Stimulated activated CD8-positive, alpha-beta memory T cell treated with anti-CD3 and anti-CD28 coated beads, Interleukin-2, amount 100 ng/mL, for 1 hour (primary cell): ENCODE measurements at places on chromosomes 1 and 21.

DNA sequence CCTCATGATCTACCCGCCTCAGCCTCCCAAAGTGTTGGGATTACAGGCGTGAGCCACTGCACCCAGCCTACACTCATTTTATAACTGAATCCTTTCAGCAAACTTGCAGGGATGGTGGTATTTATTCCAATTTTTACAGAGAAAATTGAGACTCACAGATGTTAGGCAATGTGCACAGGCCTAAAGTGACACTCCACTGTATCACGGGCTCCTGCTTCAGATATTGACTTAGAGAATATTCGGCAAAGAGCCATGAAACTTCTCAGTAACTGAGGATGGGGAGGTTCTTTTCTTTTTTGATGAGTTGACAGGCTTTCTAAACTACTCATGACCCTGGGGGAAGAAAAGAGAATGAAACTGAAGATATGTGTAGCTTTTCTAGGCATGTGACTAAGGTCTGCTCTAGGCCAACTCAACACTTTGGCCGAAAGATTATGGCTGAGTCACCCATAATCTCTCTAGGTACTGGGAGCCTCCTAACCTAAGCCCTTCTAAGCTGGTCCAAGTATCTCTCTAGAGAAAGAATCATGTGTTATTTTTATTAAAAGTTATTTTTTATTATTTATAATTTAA lies 19.9 kb upstream of the PTCH2 start:
- no peak for DNase-seq

- no peak for DNase-seq
These were observed 47.5 kb downstream of the HSF2BP start for GRCh38 chr21:43611598-43612369.

- peak; percentile 33 for DNase-seq
These were observed 6.3 kb downstream of the TMEM234 start for GRCh38 chr1:32215629-32216480.

DNA sequence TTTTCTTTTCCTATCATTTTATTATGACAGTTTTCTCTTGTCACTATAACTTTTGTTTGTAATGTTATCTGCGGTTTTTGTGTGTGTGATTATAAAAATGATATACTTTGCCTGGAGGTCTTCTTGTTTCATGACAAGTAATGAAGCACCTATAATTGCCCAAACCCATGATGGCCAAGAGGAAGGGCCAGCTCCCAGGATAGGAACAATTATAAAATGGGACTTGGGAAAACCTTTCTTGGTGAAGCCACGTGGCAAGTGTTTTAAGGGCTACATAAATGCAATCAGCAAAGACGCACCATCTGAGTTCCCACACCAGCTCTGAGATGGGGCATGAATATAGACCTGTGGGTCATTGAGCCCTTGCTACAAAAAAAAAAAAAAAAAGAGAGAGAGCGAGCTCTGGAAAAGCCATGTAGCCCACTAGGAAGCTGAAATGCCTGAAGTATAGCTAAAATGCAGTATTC lies 462.6 kb upstream of the RUNX1 start:
- DNase-seq, result no peak

DNA sequence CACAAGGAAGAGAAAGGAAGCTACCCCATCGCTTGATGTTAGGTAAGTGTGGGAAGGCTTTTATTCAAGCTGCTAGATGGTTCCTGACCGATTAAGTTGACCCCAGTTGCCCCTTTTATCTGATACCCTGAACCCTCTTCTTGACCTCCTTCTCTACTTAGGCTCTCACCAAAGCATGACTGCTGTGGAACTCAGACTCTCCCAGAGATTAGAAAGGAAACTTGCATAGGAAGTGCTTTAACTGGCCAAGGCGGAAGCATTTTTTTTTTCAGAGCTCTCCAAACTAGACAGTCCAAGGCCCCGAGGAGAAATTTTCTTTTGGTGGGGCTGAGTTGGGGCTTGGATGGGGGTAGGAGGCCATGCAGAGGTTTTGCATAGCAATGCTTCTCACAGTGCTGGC lies 101.3 kb upstream of the USP24 start:
- no peak for DNase-seq

DNA sequence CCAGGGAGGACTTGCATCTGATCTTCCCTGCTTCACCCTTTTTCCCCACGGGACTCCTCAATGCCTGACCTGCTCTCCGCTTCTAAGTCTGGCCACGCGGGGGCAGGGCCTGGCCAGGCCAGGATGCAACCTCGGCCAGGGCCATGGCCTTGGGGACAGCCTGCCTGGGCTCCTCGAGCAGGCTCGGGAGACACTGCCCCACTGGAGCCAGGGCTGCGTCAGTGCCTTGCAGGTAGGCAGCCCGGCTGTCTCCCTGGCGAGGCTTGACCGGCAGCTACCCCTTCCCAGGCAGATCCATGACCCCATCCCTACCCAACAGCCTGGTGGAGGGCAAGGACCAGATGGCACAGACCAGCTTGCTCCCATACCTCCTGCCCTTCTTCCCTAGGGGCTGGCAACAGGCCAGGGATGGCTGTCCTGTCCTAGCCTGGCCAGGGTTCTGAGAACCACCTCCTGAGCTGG lies 2.7 kb upstream of the PRDM16 start:
- no peak for DNase-seq

DNA sequence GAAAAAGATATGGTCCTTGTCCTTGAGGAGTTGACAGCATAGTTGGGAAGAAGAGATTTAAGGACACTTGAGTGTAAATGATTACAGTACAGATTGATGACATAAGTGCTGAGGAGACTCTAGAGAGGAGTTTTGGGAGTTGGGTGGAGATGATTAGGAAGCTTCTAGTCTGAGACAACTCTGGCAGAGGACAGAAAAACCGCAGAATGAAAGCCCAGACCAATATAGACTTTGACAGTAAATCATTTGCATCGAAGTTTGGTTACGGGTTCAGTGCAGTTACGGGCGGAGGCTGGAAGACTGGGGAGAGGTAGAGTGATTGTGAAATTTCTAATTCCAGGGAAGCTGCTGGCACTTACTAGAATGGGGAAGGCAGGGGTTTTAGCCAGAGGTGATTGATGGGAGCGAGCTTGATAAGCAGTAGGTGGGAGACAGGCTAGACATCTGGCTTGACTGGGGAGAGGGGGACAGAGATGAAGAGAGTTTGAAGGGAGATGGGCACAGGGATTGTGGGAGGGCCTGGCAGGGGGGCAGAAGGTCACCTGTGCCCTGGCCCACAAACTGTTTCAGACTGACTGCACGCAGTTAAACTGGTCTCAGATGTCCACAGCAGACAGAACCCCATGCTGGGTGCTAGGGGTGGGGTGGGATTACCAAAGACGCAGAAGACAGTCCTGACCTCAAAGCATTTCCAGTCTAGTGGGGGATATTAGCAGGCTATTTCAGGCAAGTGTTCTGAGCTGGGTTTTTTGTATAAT lies 20.1 kb downstream of the SH2D2A start:
- DNase-seq, result no peak
